ENCODE measurements at places on chromosomes 7 and 10.

GRCh38 chr10:28495084-28495483 is 37.8 kb upstream of the WAC start:
- DNase-seq: no peak

- no peak for DNase-seq
Observed at GRCh38 chr10:102411341-102412255, 7.0 kb downstream of the PSD start.

GRCh38 chr7:14432924-14433323 is 443.5 kb upstream of the ETV1 start:
- no peak for DNase-seq

- no peak for DNase-seq
Observed at GRCh38 chr7:121126801-121127534, 138.5 kb downstream of the CPED1 start.

DNA sequence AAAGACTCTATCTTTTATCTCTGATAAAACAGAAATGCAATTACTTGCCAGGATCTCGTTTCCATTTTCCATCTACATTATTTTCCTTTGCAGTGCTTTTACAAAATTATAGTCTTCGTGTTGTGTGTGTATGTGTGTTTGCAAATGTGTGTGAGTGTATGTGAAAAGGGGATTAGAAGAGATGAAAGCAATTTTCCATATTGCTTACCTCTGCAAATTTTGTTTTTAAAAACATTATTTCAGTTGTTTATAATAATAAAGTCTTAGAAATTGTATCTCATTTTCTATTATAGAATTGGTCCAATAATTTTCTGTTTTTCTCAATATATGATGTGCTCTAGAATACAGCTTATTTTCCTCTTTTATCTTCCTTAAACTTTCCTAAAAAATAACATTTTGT is 421.3 kb upstream of the ANKRD30A start:
- DNase-seq: no peak

- no peak for DNase-seq
Observed at GRCh38 chr10:20976891-20977290, 79.8 kb upstream of the NEBL start.

DNA sequence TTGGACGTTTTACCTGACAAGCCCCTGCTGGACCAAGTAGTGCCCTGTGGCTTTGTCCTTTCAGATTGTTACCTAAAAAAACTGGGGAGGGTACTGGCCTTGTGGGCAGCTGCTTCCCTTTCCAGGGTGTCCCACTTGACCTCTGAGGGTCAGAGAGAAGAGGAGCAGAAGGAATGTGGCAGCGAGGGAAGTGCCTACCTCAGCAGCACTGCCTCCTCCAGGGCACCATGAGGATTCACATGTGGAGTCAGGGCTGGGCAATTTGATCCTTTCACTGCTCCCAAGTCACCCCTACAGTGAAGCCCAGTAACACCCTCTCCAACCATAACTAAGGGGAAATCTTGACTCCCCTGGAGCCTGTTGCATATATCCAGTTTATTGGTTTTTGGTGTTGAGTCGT is 64.6 kb downstream of the ITGB1 start:
- no peak for DNase-seq

DNA sequence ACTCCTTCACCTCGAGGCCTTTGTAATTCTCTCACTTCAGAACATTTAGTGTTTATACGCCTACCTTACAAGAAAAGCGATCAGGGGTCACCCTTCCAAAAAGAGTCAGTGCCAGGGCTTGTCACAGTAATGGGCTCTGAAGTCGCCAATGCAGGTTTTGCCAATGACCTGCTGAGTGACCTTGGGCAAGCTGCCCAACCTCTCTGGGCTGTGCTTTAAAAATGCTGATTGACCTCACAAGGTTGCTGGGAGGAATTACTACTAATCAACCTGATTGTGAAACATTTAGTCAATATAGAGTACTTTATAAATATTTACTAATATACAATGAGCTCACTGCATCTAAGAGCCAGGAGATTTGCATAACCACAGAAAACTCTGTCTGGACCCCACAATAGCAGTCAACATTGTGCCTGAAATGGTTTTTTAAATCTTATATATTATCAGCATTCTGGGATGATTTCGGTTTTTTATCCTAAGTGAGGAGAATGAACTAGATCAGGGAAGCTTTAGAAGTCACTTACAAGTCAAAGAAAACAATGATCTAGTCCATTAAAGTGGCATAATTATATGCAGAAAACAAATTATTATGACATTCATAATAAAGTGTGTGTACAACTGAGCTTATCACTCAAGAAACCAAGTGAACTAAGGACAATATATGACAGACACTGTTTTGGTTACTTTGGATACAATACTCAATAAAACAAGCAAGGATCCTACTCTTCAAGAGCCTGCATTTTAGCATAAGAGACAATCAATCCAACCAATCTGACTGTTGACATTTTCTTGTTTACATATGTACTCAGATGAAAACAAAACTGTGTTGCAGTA is 290.5 kb downstream of the SORCS1 start:
- DNase-seq: no peak

GRCh38 chr7:133602291-133602690 is 349.4 kb downstream of the EXOC4 start:
- DNase-seq: no peak

- DNase-seq: no peak
Observed at GRCh38 chr7:147089051-147089461, 972.5 kb downstream of the CNTNAP2 start.

DNA sequence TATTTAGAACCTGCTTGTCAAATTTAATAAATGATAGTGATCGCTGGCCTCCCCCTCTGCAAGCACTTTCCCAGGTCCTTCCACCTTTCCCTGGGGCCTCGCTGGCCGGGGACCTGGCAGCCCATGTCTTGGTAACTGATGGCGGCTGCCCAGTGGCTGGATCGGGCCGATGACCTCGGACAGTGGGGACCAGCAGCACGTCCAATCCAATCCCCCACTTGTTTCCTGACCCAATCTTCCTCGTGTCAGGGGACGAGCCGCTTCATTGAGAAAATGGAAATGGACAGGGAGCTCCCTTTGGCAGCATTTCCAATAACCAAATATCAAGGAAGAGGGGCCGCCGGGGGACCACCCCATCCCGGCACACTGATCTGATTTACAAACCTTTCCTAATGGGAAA is 17.2 kb downstream of the EBF3 start:
- DNase-seq: no peak

DNA sequence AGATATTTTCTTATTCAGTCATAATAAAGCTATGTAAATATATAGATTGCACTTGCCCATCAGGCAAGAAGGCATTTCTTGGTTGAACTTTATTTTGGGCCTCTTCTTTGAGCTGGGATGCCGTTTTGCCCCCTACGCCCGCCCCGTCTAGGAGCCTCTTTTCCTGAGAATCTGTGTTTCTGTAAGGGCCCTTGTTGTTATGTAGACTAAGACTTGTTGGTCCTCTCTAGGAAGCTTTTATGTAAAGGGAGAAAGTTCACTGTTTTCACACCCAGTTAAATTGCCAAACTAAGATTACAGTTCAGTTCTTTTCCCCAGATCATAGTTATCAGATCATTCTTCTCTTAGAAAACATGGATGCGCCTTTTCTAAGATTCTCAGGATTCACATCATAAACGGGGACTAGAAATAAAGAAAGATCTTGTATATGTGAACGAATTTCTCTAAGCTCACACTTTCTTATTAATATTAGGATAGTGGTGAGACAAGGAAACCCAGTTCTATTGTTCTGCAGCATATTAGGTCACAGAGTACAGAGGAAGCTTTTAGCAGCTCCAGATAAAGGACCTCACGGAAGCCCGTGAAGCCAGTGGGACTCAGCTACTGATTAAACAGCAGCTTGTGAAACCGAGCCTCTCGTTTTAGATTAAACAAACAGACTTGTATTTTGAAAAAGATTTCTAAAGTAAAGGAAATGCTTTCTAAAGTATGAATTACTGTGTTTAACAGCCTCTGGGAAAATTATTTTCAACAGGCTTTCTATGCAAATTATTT is 3.8 kb downstream of the LMTK2 start:
- no peak for DNase-seq

DNA sequence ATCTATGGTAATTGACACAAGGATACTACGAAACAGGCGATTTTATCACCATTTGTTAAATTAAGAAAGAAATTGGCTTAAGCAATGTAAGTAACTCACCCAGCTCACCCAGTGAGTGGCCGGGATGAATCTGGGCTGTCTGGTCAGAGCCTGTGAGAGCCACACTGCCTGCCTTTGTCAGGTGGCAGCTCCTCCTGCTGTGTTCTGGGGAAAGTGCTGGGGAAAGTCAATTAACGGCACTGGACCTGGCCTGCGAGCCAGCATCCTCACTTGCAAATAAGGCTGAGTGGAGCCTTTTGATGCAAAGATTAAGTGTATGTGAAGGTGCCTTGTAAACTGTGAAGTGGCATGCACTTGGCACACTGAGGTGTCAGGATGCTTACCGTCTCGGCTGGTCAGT is 13.4 kb upstream of the CXCL12 start:
- no peak for DNase-seq

DNA sequence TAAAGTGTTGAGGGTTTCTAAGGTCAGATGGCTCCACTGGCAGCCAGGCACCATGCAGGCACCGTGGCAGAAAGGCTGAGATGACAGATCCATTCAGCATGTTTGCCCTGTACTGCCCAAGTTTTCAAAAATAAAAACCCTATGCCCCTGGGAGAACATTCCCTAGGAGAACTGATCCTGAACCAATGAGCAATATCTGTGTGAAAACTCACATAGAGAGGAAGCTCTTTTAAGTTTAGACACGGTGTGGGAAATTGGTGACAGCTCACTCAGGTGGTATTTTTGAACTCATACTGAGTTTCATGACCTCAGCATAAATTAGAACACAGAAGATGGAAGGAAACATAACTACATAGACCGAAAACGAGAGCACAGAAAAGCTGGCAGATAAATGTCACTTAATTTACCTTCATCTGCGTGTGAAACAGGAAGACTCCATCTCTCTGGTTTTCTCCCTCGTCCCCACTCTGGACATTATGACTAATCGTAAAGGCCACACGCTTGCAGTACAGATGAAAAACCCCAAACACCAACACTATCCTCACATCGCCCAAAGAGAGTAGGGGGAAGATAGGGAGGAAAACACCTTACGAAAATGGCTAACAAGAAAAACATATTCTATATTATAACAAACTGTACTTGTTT is 127.8 kb downstream of the ICA1 start:
- DNase-seq: no peak

DNA sequence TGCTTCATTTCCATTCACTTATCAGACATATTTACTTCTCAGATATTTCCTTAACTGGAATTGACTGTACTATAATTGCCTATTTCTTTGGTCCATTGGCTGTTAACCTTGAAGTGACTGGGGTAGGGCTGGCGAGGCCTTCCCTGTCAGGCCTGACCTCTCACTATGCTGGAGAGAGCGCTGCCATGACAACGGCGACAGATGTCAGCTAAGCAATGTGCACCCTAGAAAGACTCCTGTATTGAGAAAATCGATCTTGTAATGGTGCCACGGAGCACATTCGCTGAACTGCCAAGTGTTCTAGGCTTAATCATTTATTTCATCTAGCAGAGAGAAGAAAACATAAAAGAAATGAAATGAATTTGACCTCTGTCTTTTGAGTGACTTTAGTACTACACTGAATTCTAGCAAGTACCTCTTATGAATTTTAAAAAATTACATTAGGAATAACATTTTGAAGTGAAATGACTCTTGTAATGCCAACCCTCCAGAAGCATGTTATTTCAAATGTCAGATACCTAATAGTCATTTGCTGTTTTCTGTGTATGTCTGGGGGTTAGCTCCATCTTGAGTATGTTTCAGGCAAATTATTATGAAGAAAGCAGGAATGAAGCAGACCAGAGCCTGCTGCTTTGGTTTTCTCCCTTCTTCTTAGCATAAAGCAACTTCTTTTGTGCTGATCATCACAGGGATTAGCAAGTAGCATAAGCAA is 148.0 kb downstream of the SNX10 start:
- DNase-seq: no peak

- no peak for DNase-seq
Observed at GRCh38 chr10:13987446-13987845, 343.3 kb downstream of the FRMD4A start.

DNA sequence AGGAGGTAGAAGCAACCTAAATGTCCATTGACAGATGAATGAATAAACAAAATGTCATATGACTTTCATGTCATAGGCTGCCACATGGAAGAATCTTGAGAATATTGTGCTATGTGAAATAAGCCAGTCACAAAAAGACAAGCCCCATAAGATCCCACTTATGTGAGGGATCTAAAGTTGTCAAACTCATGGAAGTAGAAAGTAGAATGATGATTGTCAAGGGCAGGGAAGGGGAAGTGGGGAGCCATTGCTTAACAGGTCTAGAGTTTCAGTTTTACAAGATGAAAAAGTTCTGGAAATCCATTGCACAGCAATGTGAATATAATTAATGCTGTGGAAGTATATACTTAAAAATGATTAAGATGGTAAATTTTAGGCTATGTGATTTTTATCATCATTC is 229.3 kb upstream of the KMT2E start:
- DNase-seq: no peak

DNA sequence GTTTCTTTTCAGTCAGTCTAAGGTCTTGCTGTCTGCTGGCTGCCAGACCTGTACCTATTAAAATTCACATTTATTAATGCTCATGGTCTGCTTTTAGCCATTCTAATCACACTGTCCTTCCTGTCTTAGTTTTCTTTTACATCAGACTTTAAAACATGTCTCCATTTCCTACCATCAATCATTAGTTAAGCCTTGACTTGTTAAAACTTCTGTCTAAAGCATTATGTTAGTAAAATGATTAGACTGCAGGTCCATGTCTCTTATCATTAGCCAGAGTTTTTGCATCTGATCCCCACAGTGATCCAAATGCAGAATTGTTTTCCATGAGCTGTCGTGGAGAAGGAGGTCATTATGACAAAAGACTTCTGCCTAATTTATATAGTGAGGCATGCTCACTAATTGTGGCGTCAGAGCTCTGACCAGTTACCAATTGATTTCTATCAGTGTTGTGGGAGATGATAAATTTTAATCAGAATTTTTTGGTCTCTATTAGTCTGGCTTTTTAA is 226.5 kb downstream of the DKK1 start:
- DNase-seq: no peak

GRCh38 chr7:116678780-116679179 is 6.8 kb downstream of the MET start:
- no peak for DNase-seq

GRCh38 chr7:3149231-3149995 is 105.7 kb upstream of the CARD11 start:
- DNase-seq: no peak

GRCh38 chr7:139762886-139763285 is 14.9 kb downstream of the HIPK2 start:
- no peak for DNase-seq

All from activated CD8-positive, alpha-beta memory T cell treated with anti-CD3 and anti-CD28 coated beads for 1 hour (primary cell).